T-cell (primary cell): ENCODE measurements at places on chromosomes 5 and 9.

- H3K27ac ChIP-seq = no peak overlapping the region
- no peaks in the 10 kb centered on the region for H3K4me1 ChIP-seq
- H3K4me3 ChIP-seq = no peak overlapping the region
- H3K27me3 ChIP-seq = peaks cover 35% of the 10 kb centered on the region
- no peaks in the 10 kb centered on the region for H3K36me3 ChIP-seq
- no peak for DNase-seq
These were observed 41.3 kb upstream of the PHYKPL start for GRCh38 chr5:178273665-178274541.

DNA sequence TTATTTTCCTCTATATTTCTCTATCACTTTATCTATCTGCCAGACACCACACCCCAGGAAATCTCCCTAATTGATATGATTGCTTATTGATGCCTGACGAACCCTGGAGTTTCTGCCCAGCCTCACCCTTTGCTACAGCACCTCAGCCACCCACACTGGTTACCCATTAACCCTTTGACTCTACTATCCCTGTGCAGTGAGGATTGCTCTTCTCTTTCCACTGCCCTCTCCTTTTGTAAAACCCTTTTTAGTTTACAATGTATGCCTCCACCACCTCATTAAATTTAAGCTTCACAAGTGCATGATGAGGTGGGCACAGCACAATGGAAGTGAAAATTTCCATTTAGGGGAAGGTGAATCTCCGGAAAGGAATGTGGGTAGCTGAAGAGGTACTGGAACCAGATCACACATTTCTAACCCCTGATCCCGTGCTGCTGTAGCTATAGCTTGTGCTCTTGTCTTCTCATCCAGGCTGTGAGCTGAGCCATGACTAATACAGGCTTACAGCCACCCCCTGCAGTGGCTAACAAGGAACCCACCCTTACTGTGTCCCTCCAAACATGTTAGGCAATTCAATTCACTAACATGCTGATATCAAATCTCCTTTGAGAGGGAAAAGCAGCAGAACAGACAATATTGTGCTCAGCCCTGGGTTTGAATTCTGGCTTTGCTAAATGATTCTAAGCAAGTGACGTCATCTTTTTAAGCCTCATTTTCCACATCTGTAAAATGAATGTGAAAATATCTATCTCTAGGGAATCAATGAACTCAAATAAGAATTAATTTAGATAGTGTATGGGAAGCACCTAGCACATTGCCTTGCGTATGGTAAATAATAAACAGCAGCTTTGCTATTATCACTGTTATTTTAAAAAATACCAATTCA lies 186.9 kb upstream of the TRIM32 start:
- H3K4me3 ChIP-seq = no peak overlapping the region
- no peak overlapping the region for H3K27ac ChIP-seq
- H3K4me1 ChIP-seq = no peaks in the 10 kb centered on the region

GRCh38 chr5:159951834-159952233 lies 35.6 kb downstream of the ADRA1B start:
- no peaks in the 10 kb centered on the region for H3K4me1 ChIP-seq
- no peak overlapping the region for H3K27ac ChIP-seq
- no peak for DNase-seq
- H3K36me3 ChIP-seq = no peaks in the 10 kb centered on the region
- H3K27me3 ChIP-seq = no peaks in the 10 kb centered on the region

DNA sequence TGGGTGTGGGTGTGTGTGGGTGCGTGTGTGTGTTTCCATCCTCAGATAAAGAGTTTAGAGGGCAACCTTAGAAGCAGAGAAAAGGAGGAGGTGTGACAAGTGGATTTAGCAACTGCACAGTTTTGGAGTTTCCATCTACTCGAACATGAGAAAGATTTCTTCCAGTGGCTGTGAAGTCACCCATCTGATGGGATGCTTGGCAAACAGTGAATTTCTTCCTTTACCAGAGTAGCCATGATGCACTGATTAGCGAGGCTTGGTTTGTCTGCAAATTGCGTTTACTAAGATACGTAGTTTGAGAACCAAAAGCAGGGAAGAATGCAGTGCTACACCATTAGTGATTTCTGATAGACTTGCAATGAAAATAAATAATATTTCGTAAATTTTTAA lies 791 bp upstream of the STARD4 start:
- H3K4me1 ChIP-seq = peaks cover 9% of the 10 kb centered on the region
- peak overlapping the region; percentile 93 for H3K4me3 ChIP-seq
- no peaks in the 10 kb centered on the region for H3K27me3 ChIP-seq
- no peak for DNase-seq
- no peaks in the 10 kb centered on the region for H3K36me3 ChIP-seq

GRCh38 chr5:87899721-87900131 lies 368.9 kb downstream of the TMEM161B start:
- H3K36me3 ChIP-seq = no peaks in the 10 kb centered on the region
- no peak for DNase-seq
- no peak overlapping the region for H3K4me3 ChIP-seq
- no peak overlapping the region for H3K27ac ChIP-seq

DNA sequence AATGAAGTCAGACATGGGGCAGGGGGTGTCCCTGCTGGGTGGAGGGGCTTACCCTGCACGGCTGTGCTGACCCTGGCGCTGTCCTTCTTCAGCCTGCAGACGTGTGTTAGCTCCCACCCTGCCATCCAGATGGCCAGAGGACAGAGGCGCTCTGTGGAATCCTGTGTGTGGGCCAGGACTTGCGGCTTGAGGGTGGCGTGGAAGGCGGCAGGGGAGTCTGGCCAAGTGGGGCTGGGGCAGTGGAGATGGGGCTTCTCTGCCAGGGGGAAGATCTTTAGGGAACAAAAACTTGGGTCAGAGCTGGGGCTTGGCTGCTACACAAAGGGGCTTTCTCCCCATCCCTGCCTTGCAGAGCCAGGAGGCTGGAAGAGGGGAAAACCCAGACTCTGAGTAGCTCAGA lies 46.5 kb upstream of the SYNPO start:
- no peak for DNase-seq
- no peak overlapping the region for H3K27ac ChIP-seq
- no peak overlapping the region for H3K4me3 ChIP-seq

DNA sequence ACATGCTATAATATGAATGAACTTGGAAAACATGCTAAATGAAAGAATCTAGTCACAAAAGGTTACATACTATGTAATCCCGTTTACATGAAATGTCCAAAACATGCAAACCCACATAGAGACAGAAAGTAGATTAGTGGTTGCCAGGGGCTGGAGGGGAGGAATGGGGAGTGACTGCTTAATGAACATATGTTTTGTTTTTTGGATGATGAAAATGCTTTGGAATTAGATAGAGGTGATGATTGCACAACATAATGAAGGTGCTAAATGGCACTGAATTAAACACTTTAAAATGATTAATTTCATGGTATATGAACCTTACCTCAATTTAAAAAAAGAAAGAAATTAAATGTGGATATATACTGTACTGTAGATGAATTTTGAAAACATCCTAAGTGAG lies 17.6 kb upstream of the NDFIP1 start:
- peaks cover 26% of the 10 kb centered on the region for H3K4me1 ChIP-seq
- no peak overlapping the region for H3K4me3 ChIP-seq
- H3K36me3 ChIP-seq = no peaks in the 10 kb centered on the region
- no peak overlapping the region for H3K27ac ChIP-seq
- H3K27me3 ChIP-seq = no peaks in the 10 kb centered on the region

- H3K36me3 ChIP-seq = no peaks in the 10 kb centered on the region
- H3K4me1 ChIP-seq = no peaks in the 10 kb centered on the region
- H3K4me3 ChIP-seq = no peak overlapping the region
- no peaks in the 10 kb centered on the region for H3K27me3 ChIP-seq
These were observed 9.8 kb downstream of the ECPAS start for GRCh38 chr9:111474385-111474784.

DNA sequence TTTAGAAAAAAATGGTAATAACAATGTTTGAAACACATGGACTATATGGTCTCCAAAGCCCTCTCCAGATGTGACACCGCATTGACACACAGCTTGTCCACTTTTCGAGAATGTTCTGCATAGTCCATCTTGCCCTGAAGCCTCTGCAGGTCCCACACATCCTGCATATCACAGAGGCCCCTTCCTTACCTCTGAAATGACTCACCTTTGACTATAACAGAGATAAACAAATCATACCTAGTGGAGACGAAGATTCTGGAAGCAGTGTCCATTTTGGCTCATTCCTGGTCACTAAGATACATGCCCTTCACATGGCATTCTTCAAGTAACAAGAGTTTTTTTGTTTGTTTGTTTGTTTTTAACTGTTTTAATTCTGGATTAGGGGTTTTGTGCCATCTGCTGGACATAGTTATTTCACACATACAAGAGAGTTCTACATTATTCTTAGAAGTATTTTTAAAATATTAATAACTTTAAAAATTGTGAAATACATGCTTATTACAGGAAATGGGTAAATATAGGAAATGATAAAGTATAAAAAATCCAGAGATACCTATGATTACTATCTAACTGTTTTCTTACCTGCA lies 5.1 kb downstream of the ARL14EPL start:
- no peaks in the 10 kb centered on the region for H3K36me3 ChIP-seq
- no peaks in the 10 kb centered on the region for H3K27me3 ChIP-seq
- H3K27ac ChIP-seq = no peak overlapping the region
- DNase-seq = no peak

DNA sequence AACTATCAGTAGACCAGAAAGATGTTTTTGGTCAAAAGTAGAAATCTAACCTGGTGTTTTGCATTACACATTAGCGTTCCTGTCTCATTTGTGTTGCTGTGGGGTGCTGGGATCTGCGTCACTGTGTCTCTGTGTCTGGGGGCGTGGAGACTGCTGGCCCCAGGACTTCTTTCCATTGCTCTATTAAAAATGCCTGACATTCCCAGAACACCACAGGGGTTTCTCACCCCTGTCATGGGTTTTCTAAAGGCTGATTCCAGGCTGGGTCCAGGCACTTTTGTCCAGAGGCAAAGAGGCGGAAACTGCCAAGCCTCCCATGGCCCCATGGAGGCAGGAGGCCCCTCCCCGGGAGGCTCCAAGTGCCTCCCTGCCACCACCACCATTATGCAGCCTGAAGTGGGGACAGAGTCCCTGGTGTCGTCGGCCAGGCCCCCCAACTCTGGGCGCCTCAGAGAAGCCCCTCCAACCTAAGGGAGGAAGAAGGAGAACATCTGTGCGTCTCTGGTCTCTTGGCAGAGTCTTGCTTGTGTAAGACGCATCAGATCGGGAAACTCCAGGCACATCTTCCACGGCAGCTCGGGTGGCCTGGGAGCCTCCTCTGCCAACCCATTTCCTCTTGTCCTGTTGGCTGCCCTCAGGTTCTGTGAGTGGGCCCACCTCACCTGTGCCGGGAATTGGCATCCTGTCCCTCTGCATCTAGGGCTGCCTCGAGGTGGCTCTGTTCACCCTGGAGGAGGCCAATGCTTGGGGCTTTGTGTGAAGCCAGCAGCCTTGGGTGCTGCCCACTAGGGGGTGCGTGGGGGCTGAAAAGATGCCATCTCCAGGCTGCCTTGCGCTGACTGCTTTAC lies 13.8 kb upstream of the PLEKHG4B start:
- no peak overlapping the region for H3K4me3 ChIP-seq
- no peaks in the 10 kb centered on the region for H3K4me1 ChIP-seq
- no peaks in the 10 kb centered on the region for H3K27me3 ChIP-seq
- no peaks in the 10 kb centered on the region for H3K36me3 ChIP-seq

DNA sequence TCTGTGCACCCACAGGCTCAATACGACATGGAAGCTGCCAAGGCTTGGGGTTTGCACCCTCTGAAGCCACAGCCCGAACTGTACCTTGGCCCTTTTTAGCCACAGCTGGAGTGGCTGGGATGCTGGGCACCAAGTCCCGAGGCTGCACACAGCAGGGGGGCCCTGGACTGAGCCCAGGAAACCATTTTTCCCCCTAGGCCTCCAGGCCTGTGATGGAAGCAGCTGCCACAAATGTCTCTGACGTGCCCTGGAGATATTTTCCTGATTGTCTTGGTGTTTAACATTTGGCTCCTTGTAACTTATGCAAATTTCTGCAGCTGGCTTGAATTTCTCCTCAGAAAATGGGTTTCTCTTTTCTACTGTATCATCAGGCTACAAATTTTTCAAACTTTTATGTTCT lies 82.3 kb upstream of the LPAR1 start:
- no peak overlapping the region for H3K4me3 ChIP-seq
- H3K27ac ChIP-seq = no peak overlapping the region
- no peaks in the 10 kb centered on the region for H3K36me3 ChIP-seq
- DNase-seq = no peak

GRCh38 chr9:97984188-97985057 lies 1.3 kb downstream of the ANP32B start:
- peak; percentile 65 for DNase-seq
- no peaks in the 10 kb centered on the region for H3K36me3 ChIP-seq
- H3K27ac ChIP-seq = peak overlapping the region; percentile 84
- H3K4me1 ChIP-seq = peaks cover 35% of the 10 kb centered on the region
- H3K27me3 ChIP-seq = no peaks in the 10 kb centered on the region

DNA sequence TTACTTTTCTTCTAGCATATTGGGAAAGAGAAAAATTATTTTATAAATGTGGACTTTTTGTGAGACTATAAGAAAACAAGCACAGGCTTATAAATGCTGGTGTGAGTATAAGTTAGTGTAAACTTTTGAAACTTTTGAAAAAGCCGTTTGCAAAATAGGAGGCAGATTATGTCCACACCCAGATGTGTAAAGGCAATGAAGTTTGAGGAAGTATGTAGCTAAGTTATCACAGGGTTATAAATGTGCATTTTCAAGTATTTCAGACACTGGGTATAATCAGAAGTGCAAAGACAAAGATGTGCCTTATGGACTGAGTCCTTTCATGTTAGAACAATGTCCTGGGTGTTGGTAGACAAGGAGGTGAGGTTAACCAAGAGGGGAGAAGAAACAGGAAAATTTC lies 85.5 kb downstream of the ANXA1 start:
- no peak for DNase-seq
- no peaks in the 10 kb centered on the region for H3K27me3 ChIP-seq
- no peaks in the 10 kb centered on the region for H3K36me3 ChIP-seq
- H3K4me1 ChIP-seq = no peaks in the 10 kb centered on the region
- no peak overlapping the region for H3K4me3 ChIP-seq
- H3K27ac ChIP-seq = no peak overlapping the region

DNA sequence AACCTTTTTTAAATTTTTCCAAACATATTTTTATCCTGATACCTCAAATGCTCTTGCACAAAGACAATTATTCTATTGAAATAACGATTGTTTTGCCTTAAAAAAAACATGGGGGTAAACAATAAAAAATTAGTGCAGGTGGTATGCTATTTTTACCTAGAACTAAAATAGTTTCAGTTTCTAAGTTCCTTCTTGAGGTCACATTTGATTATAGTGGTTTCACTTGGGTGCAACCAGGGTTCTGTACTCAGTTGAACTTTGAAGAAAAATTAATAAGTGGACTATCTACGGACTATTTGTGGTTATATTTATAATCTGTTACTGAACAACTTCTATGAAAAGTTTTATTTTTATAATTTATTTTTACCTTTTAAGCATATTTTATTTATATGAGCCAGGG lies 387.1 kb upstream of the IZUMO3 start:
- no peak overlapping the region for H3K27ac ChIP-seq
- no peak overlapping the region for H3K4me3 ChIP-seq
- DNase-seq = no peak
- H3K36me3 ChIP-seq = no peaks in the 10 kb centered on the region

DNA sequence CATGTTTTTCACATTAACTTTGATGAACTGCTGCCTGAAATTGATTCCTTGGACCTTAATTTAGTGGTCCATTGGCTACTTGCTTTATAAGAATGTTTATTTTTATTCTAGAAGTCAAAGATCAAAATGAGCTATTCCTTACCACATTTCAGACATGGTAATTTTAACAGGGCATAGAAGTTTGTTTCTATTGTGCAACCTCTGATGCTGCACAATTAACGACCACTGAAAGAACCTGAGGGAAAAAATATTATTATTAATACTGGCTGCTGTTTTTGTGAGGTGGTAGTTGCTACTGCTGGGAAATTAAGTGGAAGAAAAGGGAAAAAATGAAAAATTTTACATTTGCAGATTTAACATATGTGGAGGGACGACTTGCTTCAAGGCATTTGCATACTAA lies 37.9 kb upstream of the RAB3C start:
- H3K36me3 ChIP-seq = no peaks in the 10 kb centered on the region
- H3K4me3 ChIP-seq = no peak overlapping the region
- no peak for DNase-seq
- no peaks in the 10 kb centered on the region for H3K4me1 ChIP-seq
- no peak overlapping the region for H3K27ac ChIP-seq
